M059J (cell line): ENCODE measurements at places on chromosomes 7 and 10.

- DNase-seq, result no peak
Measured at GRCh38 chr10:13449296-13449695, 79.5 kb downstream of the BEND7 start.

DNA sequence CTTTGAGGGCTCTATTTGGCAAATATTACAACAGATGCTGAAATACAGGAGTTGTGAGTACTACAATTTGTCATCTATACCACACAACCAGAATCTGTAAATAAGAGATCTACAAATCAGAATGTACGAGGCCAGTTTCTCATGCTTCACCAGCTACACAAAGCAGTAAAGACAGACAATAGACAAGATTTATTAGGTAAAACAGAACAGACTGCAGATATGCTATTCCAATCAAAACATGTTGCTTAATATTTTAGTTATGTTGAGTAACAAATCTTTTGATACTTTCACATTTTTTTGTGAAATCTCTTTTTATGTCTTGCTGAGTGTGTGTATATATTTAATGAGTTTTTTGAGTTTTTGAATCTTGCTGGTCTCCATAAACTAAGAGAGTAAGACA, 109.1 kb downstream of the CHCHD3 start:
- DNase-seq, result no peak

- no peak for DNase-seq
Measured at GRCh38 chr7:159240962-159241361, 96.3 kb upstream of the VIPR2 start.

GRCh38 chr7:47677664-47678063, 95.8 kb upstream of the TNS3 start:
- DNase-seq, result peak; percentile 99

DNA sequence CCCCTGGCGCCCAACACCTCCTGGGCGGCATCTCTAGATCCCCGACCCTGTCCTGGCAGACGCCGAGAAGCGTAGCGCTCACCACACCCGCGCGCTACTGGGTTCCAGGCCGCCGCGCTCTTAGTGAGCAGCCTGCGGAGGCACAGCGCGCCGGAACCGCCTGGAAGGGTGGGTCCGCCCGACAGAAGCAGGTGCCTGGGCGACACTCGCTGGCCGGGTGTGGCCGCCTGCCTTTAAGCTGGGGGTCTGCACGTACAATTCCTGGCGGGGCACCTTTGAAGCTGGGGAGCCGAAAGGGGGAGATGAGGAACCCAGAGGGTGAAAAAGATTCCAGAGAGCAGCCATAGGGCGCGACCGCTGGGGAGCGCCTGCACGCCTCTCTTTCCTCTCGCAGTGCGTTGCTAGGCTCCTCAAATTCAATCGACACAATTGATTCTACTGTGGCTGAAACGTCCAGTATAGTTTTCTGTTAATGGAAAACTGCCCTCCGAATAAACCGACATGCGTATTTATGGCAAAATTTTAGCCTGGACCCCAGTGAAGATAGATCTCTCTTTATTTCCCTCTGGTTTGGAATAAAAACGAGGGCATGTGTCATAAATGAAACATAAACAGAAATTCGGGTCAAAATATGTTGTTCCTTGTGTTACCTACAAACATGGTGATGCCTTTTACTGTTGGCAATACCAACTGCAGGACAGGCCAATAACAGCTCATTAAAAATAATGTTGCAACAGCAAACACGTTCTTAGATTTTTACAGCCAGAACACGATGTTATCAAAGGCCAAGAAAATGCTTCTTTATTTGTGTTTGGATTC, 4.6 kb downstream of the HMX3 start:
- DNase-seq, result no peak

DNA sequence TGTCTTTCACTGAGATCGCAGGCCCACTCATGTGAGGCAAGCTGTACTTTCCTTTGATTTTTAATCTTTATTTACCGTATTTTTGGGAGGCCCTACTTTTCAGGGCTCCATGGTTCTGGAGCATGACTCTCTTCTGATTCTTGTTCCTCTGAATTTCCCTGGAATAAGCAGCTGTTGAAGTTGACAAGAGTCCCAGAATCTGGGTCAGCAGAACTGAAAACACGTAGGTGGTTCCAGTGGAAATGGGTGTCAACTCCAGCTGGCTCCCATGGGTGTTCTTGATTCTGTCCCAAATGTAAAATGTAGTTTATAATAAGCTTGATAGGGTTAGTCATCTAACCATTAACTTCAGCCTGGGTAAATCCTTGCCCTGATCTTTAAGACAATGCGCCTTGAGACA, 409.4 kb downstream of the GATA3 start:
- DNase-seq, result no peak

DNA sequence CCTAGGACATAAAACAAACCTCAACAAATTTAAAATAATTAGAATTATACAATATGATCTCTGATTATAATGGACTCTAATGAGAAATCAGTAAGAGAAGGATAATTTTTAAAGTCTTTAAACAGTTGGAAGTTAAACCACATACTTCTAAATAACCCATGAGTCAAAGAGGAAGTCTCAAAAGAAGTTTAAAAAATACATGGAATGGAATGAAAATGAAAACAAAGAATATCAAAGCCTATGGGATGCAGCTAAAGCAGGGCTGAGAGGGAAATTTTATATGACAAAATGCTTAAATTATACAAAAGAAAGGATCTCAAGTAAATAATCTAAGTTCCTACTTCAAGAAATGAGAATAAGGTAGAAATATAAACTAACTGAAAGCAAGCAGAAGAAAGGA, 460.5 kb downstream of the RPS24 start:
- DNase-seq, result no peak

GRCh38 chr10:98167191-98167590, 32.7 kb downstream of the R3HCC1L start:
- DNase-seq, result no peak

- no peak for DNase-seq
Measured at GRCh38 chr10:71128311-71128980, 83.9 kb upstream of the UNC5B start.

- DNase-seq, result peak; percentile 83
Measured at GRCh38 chr7:48426966-48427555, 255.8 kb downstream of the ABCA13 start.

GRCh38 chr10:17923728-17924127, 28.0 kb upstream of the SLC39A12 start:
- DNase-seq, result peak; percentile 85

DNA sequence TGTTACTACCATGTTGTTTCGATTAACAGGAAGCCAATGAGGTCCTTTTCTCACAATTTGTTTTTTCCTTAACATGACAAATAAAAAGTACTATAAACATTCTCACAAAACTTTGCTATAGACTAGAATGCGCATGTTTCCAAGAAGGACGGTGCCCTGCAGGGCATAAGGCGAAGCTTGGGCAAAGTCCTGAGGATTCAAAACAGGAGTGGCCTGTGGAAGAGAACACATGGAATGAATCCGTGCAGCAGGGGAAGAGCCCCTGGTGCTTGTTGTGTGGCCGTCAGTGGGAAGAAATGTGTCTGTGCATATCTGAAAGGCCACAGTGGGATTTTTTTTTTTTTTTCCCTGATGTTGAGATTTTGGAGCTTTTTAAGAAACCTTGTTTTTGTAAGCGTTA, 67.6 kb downstream of the ITGA8 start:
- no peak for DNase-seq

- DNase-seq, result no peak
Measured at GRCh38 chr7:15856311-15856710, 169.8 kb upstream of the MEOX2 start.

DNA sequence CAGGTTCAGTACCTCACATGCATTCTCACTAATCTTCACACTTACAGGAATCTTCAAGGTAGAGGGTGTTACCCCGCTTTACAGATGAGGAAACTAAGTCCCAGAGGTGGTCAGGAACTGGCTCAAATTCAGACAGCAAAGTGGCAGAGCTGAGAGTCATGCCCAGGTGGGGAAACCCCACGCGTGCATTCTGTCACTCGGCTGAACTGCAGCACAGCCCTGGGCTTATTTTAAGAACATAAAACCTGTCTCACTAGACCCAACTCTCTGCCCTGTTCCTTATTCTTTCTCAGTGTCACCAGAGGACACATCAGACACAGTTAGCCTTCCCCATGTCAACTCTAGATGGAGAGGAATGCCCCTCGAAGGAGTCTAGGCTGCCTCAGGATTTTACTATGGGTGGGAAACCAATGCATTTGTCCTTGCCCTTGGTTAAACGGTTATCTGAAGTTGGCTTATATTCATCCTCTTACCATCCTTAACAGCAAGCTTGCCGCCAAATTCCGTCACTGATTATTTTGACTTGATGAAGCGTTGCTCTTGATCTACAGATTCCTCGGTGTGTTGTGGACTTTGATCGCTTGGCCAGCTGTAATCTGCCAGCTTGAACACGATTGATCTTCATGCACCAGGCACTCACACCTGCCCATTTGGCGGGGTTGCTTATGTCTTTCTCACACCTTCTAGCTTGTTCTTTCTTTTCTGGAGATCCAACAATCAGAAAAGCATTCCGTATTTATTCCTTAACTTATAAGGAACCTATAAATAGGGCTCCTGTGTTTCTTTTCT, 627.9 kb downstream of the SDK1 start:
- DNase-seq, result no peak

DNA sequence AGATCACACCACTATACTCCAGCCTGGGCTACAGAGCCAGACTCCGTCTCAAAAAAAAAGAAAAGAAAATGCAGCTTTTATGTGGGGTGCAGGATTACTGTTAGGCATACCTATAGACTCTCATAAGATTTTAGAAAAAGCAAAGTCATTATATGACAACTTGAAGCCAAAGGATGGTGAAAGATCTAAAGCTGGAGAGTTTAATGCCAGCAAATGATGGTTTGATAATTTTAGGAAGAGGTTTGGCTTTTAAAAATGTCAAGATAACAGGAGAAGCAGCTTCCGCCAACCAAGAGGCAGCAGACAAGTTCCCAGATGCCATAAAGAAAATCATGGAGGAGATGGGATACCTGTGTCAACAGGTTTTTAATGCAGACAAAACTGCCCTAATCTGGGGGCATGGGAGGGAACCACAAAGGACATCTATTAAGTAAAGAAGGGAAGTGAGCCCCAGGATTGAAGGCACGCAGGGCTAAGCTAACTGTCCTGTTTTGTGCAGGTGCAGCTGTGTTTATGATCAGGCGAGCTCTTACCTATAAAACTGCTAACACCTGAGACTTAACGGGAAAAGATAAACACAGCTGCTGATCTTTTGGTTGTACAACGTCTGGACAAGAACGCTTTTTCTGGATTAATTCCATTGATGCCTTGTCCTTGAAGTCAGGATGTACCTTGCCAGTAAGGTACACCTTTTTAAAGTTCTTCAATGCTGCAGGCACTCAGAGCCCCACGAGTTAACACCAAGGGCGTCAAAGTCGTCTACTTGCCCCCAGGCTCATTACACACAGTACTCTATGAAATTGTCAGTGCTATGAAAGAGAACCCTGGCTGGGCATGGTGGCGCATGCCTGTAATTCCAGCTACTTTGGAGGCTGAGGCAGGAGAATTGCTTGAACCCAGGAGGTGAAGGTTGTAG, 10.5 kb upstream of the ANKRD61 start:
- DNase-seq, result no peak

GRCh38 chr7:29926741-29927140, 62.9 kb downstream of the SCRN1 start:
- DNase-seq, result no peak

DNA sequence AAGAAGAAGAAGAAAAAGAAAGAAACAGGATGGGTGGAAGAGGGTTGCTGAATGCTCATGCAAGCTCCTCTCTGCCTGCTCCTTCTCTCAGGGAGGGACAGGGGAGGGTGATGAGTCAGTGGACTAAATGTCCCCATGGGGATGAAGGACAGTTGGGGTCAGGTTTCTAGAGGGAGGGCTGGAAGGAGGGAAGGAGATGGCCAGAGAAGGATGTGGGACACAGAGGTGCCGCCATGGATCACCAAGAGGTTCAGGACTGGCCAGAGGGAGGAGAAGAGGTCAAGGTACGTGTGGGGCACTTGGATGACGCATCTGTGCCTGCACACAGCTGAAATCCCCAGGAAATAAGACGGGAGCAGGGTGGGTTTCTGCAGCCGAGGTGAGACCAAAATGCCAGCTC, 88.9 kb upstream of the GTF2I start:
- peak; percentile 49 for DNase-seq

- DNase-seq, result no peak
Measured at GRCh38 chr7:71403202-71403946, 271.4 kb downstream of the GALNT17 start.

DNA sequence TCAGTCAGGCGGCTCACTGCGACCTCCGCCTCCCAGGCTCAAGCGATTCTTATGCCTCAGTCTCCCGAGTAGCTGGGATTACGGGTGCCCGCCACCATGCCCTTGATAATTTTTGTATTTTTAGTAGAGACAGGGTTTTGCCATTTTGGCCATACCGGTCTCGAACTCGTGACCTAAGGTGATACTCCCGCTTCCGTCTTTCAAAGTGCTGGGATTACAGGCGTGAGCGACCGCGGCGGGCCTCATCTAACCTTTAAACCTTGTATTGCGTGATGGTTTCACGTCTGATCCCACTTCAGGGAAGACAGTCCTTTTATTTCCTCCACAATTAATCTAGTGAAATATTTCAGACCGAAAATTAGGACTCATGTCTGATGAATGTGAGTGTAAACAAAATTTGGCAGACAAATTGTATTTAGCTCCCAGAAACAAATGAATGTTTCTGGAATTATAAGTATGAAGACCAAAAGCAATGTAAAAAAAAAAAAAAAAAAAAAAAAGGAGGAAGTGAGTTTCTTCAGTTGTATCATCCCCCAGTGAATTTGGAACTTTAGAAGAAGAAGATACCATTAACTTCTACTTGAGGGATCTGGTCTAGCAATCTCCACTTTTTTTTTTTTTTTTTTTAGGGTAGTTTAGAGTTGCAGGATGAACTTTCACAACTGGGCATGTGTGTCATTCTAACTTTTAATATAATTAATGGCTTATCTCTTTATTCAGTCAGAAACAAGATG, 1.6 kb downstream of the NUP42 start:
- DNase-seq, result no peak

DNA sequence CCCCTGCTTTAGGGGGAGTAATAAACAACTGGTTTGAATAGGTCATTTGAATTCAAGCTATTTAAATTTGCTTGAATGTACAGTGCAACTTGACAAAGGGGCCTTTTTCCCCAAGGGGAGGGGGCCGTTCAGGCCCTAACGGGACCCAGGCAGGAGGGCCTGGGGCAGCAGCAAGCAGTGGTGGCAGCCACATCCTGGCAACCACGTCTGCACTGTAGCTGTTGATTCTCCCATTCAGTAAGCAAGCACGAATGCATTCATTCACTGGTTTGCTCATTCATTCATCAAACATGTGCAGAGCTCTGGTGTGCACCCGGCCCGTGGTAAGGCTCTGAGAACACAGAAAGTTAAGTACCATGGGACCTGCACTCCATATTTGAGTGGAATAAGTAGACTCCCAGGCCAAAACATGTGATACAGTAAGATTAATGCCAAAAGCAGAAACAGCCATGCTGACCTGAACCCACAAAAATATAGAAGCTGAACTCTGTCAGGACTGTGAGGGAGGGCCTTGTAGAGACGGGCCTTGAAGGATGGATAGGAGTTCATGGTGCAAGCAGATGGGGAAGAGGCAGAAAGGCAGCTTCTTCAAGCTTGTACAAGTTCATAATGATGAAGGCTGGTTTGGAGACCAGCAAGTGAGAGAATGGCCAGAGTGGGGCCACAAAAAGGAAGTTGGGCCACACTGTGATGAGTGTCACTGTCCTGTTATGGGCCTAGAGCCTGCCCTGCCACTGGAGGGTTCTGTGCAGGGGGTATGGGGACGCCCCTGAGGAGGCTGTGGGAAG, 29.3 kb upstream of the C10orf53 start:
- DNase-seq, result no peak
